CD4-positive, alpha-beta T cell treated with Interleukin-15 for 4 hours (primary cell): ENCODE measurements at places on chromosomes 6 and 20.

- no peak for DNase-seq
Observed at GRCh38 chr20:4891997-4892396, 109.3 kb downstream of the SLC23A2 start.

DNA sequence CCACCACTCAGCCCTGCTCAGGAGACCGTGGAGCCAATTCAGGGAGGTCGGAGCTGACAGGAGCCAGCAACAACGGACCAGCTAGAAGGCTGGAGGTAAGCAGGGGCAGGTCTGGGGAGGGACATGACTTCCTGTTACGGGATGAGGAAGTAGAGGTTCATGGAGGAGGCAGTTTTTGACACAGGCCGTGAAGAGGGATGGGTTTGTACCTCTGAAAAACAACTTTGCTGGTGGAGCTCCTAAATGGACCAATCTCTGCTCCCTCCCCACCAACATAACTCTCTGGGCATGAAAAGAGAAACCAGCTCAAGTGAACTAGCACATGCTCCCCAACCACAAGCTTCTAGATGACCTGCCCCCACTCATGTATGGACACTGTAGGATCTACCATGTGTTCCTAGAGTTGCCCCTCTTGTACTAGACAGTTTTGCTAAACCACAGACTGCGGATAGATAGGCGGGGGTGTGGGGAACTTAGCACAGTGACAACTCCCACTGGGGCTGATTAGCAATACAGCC, 31.4 kb downstream of the RALGAPA2 start:
- no peak for DNase-seq

- no peak for DNase-seq
Observed at GRCh38 chr6:22411376-22412105, 114.7 kb upstream of the PRL start.

GRCh38 chr20:54174457-54175175, 830 bp upstream of the CYP24A1 start:
- no peak for DNase-seq
